Ascending aorta (tissue), 2 donors: ENCODE measurements at places on chromosomes 13 and 19. TPM values are rescaled to one million over a fixed set of nuclear protein-coding genes. Genes with fewer than 3 reads are reported as not detected.
A peak's percentile ranks its signal among the peaks of the same experiment; 100 is the strongest.

GRCh38 chr13:80030491-80030890, 310.4 kb downstream of the SPRY2 start:
- no peak for DNase-seq

DNA sequence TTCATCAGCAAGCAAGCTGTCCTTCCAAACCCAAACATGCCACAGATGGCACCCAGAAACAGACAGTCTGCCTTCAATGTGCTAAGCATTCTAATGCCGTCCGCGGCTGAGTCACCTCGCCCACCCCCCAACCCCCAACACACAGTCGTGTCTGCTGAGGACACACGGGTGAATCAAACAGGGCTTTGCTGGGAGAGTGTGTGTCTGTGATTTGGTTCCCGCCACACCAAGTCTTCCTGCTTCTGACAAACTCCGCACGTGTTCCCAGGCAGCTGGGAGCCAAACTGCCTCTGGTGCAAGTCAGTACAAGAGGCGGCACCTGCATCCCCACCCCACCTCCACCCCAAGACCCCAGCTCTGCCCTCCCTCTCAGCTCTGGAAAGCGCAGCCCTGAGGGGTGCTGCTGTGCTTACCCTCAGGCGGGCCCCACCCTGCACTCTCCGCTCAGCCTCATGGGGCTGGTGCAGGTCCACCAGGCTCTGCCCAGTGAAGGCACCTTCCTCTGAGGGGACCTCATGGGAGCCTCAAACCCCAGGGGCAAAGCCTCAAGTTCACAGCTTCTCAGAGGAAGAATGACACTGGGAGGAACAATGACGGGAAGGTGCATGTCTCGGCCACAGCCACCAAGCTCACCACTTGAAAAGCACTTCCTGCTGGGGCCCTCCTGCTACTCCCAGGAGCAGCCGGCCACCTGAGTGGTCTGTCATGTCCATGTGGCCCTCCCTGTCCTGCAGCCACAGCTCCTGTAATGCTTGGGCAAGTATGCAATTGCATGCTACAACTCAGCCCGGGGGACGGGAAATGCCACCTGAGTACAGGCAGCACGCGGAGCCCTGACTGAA, 15.0 kb upstream of the SLC35E1 start:
- DNase-seq = no peak

The MFSD12 gene
- 133 TPM for total RNA-seq

GRCh38 chr13:109480011-109480955, 306.1 kb downstream of the IRS2 start:
- no peak for DNase-seq

DNA sequence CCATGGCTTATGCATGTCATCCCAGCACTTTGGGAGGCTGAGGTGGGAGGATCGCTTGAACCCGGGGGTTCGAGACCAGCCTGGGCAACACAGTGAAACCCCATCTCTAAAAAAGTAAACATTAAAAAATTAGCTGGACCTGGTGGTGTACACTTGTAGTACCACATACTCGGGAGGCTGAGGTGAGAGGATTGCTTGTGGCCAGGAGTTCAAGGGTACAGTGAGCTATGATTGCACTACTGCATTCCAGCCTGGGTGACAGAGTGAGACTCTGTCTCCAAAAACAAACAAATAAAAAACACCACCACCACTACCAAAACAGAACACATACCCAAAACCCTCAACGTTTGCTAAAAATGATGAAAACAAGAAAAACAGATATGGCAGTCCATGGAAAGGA, 15.9 kb downstream of the FBXO17 start:
- DNase-seq = no peak

GRCh38 chr19:791007-791566, 6.2 kb upstream of the PTBP1 start:
- DNase-seq = no peak

- DNase-seq = no peak
Observed at GRCh38 chr13:66222926-66223325, 1007.2 kb downstream of the PCDH9 start.

GRCh38 chr19:56120371-56121179, 520 bp downstream of the ZNF787 start:
- peak; percentile 43 for DNase-seq

The IL4I1 gene
- 0.96 TPM for total RNA-seq

- DNase-seq = no peak
Observed at GRCh38 chr13:52459668-52460067, 4.4 kb downstream of the CKAP2 start.

The RINL gene
- total RNA-seq = 7.0 TPM
